ENCODE measurements at places on chromosomes 11 and 22.

- no peak for DNase-seq
Measured at GRCh38 chr11:80281194-80281593, 840.4 kb upstream of the TENM4 start.

DNA sequence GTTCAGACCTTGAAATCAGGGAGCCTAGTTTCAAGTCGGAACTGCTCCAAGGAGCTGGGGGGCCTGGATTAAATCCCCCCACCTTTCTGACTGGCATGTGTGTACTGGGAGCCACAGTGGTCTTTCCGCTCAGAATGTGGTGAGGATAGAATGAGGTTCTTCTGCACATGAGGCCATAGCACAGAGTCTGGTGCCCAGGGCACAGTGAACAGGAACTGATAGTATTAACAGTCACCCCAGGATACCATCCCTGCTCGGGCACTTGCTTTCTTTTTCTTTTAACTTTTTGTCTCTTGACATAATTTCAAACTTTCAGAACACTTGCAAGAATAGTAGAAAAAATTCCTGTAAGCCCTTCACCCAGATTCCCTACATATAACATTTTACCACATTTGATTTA is 28.8 kb downstream of the LMO1 start:
- no peak for DNase-seq

GRCh38 chr22:23787910-23788309 is 1.1 kb downstream of the SMARCB1 start:
- DNase-seq = no peak

DNA sequence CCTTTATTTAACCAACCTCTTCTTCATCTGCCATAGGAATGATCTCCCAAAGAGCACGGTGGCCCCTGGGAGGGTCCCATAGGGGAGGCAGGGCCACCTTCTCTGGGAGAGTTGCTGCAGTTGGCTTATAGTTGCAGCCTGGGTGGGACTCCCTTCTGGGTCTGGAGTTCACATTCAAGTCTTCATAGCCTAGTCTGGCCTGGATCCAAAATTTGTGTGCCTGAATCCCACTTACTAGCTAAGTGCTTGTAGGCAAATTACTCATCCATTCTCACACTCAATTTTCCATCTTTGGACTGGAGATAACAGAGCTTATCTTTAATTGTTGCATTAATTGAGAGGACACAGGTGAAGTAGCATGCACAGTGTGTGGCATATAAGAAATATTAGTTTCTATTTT is 163.6 kb downstream of the GRIK4 start:
- no peak for DNase-seq

DNA sequence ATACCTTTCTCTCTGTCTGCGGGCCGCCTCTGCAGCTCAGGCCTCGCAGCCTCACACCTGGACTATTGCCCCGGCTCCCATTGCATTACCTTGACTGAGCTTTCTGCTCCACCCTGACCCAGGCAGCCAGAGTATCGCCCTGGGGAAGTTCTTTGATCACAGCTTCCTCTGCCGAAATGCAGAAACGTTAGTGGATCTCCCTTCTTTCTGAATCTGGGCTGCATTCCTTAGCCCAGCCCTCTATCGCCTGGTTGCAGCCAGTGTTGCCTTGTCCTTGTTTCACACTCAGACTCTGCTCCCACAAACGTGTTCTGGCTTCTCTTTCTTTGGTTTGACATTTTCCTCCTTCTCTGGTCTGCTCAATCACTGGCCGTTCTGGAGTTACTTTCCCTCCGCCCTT is 195.7 kb downstream of the ADAMTS15 start:
- no peak for DNase-seq

- no peak for DNase-seq
Measured at GRCh38 chr11:11349870-11350337, 3.1 kb downstream of the CSNK2A3 start.

DNA sequence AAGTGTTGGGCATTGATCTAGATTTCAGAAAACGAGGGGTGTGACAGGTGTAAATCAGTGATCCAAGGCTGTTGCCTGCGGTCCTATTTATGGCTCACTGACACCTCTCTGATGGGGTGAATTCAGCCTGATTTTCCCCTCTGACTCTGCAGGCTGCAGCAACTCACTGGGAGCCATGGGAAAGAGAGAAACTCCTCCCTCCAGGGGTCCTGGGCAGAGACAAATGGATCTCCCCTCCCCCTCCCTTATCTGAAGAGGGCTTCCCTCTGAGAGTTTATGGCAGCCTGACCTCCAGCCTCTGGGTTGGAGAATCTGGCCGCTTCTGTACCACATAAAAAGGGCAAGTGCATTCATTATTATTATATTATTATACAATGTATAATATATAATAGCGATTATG is 1.8 kb upstream of the PKNOX2 start:
- no peak for DNase-seq

- DNase-seq = no peak
Measured at GRCh38 chr22:46087816-46088277, 62.5 kb upstream of the PPARA start.

- no peak for DNase-seq
Measured at GRCh38 chr11:59173080-59173963, 1.4 kb downstream of the DTX4 start.

DNA sequence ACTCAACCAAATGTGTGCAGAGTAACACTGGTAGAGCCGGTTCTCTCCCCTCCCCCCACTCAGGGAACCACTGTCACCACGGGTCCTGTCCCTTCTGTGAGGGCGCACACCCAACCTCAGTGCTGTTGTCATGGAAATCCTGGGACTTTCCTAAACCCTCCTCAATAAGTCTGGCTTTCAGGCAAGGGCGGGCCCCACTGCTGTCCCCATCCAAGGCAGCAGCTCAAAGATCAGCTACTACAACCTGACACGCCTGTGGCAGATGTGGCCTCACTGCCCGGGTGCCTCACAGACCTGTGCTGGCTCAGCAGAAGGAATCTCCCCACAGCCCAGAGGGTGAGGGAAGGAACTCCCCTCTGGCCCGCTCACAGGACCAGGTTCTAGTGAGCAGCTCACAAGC is 2.2 kb downstream of the PRODH start:
- DNase-seq = no peak

GRCh38 chr11:66676282-66676919 is 1.3 kb downstream of the RBM4B start:
- DNase-seq = no peak

DNA sequence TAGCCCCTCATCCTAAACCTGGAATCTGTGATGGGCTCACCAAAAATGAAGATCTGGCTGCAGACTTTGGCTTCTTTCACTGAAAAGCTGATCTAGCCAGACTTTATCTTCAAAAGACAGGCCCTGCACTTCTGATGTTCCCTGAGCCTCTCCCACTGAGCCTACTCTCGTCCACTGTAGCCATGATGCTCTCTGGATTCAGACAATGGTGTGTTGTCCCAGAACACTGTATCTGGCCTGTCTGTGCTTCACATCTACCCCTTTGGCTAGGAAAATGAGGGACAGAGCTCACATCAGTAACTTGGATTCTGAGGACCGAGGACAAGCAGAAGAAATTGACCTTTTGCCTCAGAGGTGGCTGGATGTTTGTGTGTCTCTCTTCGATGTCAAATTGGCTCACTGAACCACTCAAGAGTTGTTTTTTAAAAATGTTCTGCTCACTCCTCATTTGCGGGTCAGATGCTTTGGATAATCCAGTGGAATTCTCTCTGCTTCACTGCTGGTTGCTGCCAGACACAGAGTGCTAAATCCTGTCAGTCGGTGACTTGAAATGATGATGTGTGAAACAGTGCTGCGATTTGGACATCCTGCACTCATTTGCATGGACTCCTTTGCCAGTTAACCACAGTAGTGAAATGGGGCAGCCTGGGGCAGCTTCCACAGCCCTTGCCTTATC is 67.5 kb downstream of the ARFGAP2 start:
- no peak for DNase-seq

DNA sequence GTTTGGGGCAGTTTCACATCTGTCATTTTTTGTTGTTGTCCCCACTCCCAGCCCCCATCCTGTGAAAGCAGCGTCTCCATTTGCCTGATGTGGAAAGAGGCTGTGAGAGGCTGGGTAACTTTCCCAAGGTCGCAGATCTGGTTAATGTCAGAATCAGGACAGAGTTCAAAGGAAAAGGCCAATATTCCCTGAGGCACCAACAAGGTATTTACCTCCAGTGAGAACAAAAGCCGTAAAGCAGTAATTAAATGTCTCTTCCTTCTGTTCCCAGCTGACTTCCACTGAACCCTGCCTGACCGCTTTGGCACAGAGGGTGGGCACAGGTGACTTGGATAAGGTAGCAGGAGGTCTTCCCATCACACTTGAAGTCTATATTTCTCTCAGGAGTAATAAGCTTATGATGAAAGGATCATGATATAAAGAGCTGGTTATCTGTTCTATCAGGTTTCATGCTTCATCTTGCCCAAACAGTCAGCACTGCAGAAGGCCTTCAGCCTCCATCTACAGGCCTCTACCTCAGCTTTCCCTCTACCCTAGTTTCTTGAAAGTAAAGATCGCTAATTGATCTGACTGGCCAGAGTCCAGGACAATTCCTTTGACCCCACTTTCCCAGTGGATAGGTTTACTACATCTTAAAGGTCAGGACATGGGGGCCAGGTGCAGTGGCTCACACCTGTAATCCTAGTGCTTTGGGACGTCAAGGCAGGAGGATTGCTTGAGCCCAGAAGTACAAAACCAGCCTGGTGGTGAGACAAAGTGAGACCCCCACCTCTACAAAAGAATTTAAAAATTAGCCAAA is 9.4 kb downstream of the C11orf91 start:
- DNase-seq = no peak

- DNase-seq = no peak
Measured at GRCh38 chr11:10667521-10667885, 26.1 kb downstream of the IRAG1 start.

GRCh38 chr22:36015811-36016529 is 12.7 kb downstream of the RBFOX2 start:
- DNase-seq = no peak

DNA sequence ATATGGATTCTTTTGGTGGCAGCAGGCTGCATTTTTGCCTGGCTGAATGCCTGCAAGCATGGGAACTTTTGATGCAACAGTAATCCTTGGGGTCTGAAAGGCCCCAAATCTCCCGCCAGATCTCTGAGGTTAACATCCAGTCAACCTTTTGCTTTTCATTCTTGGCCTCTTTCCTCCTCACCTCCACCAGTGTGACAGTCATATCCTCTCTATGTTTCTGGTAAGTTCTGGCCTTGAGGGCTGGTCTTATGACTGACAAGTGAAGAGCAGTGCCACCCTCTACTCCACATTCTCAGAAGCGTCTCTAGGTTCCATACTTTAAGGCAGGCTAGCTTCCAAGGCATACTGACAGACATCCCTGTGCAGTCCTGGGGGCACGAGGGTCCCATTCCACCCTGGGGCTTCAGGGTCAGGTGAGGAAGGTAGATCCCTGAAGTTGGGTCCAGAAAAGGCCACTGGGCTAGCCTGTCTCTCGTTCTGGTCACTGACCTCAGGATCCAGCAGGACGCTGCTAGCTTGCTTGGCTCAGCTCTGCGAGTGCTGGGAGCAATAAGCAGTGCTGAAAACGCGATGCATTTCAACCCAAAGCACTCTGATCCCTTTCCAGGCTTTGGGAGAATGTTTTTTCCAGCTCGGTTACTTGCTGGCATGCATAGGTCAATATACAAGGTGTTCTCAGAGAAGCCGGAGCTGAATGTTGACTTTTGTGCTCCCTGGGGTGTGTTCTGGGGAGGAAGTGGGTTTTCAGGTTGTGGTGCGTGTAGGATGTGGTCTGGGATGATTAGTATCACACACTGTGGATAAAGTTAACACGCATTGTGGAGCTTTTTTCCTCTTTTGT is 75.2 kb downstream of the PTPRJ start:
- peak; percentile 73 for DNase-seq

DNA sequence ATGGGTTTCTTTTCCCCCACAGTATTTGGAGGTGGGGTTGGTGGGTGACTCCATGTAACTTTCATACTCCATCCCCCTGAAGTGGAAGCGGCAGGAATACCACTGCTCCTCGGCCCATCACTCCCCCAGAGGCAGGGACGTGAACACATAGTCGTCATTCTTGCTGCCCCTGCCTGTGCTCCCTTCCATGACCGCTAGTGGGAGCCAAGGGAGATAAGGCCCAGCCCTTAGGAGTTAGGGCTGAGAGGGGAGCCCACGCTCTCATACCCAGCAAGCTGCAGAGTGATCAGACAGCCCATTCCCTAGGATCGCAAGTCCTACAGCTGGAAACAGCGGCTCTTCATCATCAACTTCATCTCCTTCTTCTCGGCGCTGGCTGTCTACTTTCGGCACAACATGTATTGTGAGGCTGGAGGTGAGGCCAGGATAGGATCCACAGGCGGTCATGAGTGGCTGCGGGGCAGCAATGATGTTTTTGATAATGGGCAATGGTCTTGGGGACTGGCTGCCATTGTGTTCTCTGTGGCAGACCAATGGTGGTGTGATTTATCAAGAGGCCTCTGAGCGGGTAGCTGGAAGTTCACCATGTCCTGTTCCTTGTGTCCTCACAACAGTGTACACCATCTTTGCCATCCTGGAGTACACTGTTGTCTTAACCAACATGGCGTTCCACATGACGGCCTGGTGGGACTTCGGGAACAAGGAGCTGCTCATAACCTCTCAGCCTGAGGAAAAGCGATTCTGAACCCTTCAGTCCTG is 15.9 kb downstream of the RHOG start:
- DNase-seq = peak; percentile 87

DNA sequence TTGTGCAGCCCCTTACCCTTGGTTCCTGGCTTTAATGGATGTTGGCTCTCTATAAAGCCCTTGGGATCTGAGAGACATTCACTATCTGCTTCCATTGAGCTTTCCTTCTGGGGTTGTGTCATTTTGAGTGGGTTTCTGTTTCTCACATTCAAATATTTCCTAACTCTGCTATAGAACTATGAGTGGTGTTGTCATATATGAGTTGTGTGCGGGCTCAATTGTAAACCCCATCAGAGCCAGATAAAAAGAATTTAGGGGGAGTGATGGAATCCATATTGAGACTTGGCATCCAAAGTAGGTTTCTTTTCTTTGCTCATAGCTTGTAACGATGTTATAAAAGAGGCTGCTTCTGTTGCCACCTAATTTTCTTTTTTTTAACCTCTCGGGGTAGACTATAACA is 41.8 kb upstream of the SPON1 start:
- DNase-seq = no peak

DNA sequence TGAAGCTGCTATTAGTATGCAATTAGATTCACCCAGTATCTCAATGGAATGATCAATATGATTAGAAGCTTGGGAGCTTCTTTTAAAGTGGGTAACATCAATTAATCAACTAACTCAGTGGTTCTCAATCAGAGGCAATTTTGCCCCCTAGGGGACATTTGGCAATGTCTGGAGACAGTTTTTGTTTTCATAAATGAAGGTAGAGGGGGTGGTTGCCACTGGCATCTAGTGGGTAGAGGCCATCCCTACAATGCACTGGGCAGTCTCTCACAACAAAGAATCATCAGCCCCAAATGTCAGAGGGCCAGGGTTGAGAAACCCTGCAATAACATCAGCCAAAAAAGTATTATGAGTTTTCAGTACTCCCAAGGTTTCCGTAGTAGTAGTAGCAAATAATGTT is 5.9 kb upstream of the AMOTL1 start:
- DNase-seq = no peak

DNA sequence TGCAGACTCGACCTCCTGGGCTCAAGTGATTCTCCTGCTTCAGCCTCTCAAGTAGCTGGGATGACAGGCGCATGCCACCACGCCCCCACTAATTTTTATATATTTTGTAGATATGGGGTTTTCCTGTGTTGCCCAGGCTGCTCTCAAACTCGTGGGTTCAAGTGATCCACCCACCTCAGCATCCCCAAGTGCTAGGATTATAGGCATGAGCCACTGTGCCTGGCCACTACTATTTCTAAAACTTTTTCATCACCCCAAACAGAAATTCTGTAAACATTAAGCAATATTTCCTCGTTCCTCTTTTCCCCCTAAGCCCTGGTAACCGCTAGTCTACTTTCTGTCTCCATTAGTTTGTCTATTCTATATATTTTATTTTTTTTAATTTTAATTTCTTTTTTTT is 9.0 kb upstream of the ATG16L2 start:
- DNase-seq = no peak

Data from stimulated activated CD4-positive, alpha-beta T cell treated with anti-CD3 and anti-CD28 coated beads, Interleukin-15, amount 100 ng/mL, for 24 hours (primary cell).